NCI-H2081 (cell line): ENCODE measurements at places on chromosomes 7 and 10.

- DNase-seq: no peak
Observed at GRCh38 chr7:45574416-45574668, 174 bp downstream of the ADCY1 start.

DNA sequence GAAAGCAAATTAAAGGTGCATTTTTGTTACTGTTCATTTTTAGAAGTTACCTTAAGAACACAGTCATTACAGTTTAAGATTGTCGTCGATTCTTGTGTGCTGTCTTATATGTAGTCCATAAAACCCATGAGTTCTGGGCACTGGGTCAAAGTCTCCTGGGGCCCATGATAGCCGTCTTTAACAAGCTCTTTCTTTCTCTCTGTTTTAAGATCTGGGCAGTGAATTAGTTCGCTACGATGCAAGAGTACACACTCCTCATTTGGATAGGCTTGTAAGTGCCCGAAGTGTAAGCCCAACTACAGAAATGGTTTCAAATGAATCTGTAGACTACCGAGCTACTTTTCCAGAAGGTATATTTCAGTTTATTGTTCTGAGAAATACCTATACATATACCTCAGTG is 90.7 kb upstream of the CAPZA2 start:
- DNase-seq: no peak

DNA sequence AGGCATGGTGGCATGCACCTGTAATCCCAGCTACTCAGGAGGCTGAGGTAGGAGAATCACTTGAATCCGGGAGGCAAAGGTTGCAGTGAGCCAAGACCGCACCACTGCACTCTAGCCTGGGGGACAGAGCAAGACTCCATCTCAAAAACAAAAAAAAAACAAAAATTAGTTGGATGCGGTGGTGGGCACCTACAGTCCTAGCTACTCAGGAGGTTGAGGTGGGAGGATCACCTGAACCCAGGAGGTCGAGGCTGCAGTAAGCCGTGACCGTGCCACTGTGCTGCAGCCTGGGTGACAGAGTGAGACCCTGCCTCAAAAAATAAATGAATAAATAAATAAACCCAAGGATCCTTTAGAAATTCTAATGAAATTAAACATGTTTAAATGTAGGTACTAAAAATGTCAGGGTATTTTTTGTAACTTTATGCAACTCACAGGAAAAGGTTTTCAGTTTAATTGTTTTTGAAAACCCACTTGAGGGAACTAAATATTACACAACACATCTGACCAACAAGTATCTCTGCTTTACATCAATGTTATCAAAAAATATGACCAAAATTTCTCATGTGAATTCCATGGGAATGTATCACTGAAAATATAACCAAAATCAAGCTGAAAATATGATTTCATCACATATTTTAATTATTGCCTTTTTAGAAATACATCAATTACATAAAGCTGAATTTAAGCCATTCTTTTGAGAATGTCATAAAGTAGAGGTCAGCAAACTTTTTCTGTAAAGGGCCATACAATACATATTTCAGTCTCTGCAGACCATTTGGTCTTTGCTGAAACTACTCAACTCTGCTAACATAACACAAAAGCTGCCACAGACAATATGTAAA is 23.9 kb downstream of the UPF2 start:
- no peak for DNase-seq

- no peak for DNase-seq
Observed at GRCh38 chr7:28835800-28836199, 122.3 kb downstream of the TRIL start.

GRCh38 chr7:454356-455109 is 65.1 kb downstream of the PDGFA start:
- DNase-seq: no peak

GRCh38 chr10:104642658-104643302 is 1.7 kb downstream of the SORCS3 start:
- DNase-seq: peak; percentile 15
